ENCODE measurements at places on chromosomes 12 and 14.

DNA sequence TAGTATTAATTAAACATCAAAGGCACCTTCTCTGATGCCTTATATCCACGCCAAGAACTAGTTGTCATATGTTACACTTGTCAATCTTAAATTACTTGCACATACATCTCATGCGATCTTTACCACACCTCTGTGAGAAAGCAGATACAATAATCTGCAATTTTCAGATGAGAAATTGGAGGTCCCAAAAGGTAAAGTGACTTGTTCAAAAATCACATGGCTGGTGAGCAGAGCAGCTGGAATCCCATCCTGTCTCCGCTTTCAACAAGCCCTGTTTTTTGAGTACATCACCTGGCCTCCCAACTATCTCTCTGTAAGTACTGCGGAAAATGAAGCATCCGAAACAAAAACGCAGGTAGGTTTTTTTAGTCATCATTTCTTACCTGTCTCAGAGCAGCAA is 203.4 kb upstream of the FOXN3 start:
- DNase-seq = no peak

DNA sequence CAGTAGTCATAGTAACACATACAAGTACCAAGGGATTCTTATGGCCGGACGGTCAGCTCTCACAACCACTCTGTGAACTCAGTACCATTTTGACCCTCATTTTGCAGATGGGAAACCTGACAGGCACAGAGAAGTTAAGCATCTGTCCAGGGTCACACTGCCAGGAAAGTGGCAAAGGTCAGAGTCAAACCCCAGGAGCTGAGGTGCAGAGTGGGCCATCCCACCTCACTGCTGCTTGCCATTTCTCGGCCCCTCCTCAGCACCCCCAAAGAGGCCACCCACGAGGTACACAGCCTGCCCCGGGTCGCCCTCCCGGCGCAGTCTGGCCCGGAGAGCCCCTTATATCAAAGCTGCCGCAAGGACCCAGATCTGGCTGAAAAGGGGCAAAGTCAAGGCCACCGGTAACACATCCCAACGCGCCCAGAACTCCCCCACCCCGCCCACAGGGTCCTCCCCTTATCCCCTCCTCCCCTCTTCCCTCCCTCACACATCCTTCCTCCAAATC is 1.7 kb downstream of the NCOR2 start:
- no peak for DNase-seq

GRCh38 chr12:67741270-67741669 is 92.7 kb downstream of the DYRK2 start:
- no peak for DNase-seq

DNA sequence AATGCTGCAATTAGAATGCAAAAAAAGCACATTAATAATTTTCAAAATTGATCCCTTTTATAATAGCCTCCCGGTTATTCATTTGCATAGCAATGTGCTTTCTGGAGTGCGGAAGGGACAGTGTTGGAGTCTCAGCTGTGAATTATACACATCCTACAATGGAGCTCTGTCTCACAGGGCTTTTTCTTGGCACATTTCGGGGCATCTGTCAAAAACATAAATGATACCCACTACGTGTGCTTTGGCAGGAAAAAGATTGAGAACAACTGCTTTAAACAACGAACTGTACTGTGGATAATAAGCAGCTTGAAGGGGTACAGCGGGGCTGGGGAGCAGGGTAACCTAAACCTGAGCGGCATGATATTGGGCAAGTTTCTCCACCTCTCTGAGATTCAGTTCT is 123.1 kb downstream of the PAH start:
- DNase-seq = no peak

GRCh38 chr14:34883954-34884353 is 8.8 kb upstream of the BAZ1A start:
- no peak for DNase-seq

GRCh38 chr14:72906879-72907278 is 13.0 kb upstream of the DPF3 start:
- no peak for DNase-seq

DNA sequence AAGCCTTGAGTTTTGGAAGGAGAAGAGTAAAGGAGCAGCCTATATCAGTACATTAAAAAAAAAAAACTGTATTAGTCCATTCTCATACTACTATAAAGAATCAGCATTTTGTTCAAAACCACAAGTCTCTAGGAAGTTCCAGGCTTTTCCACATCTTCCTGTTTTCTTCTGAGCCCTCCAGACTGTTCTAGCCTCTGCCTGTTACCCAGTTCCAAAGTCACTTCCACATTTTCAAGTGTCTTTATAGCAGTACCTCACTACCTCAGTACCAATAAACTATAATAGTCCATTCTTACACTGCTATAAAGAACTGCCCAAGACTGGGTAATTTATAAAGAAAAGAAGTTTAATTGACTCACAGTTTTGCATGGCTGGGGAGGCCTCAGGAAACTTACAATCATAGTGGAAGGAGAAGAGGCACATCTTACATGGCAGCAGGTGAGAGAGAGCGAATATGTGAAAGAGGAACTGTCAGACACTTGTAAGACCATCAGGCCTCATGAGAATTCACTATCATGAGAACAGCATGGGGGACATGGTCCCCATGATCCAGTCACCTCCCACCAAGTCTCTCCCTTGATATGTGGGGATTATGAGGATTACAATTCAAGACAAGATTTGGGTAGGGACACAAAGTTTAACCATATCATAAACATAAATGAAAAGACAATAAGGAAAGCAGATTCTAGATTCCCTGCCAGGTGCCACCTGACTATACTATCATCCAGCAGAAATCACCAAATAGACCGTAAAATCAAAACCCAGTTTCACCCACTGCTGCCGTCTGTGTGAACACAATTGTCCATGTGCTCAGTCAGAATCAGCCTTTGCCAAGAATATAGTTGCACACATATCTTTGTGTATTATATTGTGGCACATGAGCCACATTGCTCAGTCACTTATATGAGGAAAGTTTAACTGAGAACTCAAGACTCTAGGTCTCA is 27.8 kb downstream of the TOGARAM1 start:
- DNase-seq = no peak

- no peak for DNase-seq
Observed at GRCh38 chr12:82757656-82758055, 71.0 kb downstream of the TMTC2 start.

- DNase-seq = no peak
Observed at GRCh38 chr12:108491256-108491655, 23.8 kb upstream of the FICD start.

GRCh38 chr12:130300737-130301535 is 36.8 kb upstream of the PIWIL1 start:
- DNase-seq = no peak

GRCh38 chr12:39505023-39505422 is 62.1 kb upstream of the KIF21A start:
- no peak for DNase-seq

- DNase-seq = no peak
Observed at GRCh38 chr12:20436316-20436715, 68.0 kb downstream of the PDE3A start.

DNA sequence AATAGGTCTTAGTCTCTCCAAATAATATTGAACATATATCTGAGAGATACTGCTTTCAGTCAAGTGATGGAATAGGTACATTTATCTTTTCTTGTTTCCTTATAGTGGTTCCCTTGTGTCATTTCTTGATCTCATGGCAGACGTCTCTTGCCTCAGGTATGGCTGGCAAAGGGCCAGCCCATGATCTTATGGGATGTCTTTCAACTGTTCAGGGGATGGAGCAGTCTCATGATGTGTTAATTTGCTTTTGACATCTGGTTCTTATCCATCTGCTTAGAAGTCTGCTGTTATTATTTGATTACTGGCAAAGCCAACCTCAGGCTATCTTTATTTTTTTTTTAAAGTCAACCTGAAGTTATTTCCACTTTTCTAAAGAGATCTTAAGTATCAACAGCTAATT is 262.9 kb downstream of the TMEM117 start:
- no peak for DNase-seq

- DNase-seq = no peak
Observed at GRCh38 chr14:77375973-77376770, 722 bp downstream of the TMED8 start.

DNA sequence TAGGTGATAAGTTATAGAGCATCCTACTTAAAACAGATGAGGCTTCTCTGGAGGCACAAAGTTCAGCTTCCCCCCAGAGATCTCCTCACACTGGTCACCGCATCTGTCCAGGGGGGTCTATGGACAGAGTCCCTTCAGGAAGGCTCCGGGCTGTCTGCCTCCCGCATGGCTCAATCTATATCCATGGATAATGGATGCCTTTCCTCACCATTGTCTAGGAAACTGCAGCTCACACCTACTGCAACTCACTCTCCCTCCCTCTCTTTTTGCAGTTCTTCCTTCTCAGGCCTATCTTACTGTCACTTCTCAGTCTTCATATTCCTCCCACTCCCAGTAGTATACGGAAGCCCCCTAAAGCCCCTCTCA is 100.6 kb upstream of the BCL2L14 start:
- DNase-seq = no peak

DNA sequence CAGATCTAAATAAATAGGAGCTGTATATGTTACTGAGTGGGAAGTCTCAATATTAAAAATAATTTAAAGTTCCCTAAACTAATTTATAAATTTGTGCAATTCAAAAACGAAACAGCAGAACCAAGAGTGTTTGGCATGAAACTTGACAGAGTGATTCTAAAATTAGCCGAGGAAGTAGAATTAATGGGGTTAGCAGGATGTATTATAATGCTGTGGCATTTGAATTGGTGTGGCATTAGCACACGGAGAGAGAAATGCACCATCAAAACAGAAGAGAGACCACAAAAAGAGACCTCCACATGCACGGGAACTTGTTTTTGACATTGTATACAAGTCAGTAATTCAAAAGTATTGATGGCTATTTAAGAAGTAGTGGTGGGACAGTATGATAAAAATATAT is 366.0 kb upstream of the RGS6 start:
- DNase-seq = peak; percentile 65

- no peak for DNase-seq
Observed at GRCh38 chr12:51821440-51822260, 26.9 kb downstream of the FIGNL2 start.

GRCh38 chr12:93896427-93896826 is 219.3 kb downstream of the CRADD start:
- no peak for DNase-seq

- no peak for DNase-seq
Observed at GRCh38 chr14:106442857-106443256, 916.5 kb downstream of the TMEM121 start.

DNA sequence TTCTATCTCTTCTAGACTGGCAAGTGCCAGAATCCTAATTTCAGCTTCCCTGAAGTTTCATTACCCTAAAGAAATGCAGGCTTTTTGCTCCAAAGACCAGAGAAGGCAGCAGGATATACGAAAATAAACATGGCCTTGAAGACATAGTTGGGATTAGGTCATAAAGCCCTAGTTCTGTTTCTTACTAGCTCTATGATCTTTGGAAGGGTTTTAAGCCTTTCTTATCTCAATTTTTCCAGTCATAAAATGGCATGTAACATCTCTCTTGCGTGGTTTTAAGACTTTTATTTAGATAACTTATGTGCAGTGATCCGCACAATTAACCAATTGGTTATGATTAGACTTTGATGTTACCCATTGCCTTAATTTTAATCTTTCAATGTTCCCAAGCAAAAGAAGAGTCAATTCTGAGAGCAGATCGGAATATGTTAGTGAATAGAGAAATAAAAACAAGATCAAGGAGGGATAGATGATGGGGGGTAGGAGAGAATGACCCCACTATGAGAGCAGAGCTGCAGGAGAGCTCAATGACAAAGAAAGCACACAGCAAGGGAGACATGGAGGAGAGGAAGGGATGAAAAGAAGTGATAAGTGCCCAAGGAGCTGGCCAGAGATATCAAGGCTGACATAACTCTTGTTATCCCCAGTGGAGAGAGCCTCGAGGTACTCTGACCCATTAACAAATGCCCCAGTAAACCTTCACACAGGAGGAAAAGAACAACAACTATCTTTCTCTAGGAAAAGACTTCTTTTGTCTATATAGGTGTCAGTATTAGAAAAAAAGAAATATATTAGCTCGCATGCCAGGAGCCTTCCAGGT is 53.0 kb upstream of the ANP32D start:
- DNase-seq = no peak

GRCh38 chr12:121812921-121813896 is 9.4 kb downstream of the SETD1B start:
- no peak for DNase-seq

DNA sequence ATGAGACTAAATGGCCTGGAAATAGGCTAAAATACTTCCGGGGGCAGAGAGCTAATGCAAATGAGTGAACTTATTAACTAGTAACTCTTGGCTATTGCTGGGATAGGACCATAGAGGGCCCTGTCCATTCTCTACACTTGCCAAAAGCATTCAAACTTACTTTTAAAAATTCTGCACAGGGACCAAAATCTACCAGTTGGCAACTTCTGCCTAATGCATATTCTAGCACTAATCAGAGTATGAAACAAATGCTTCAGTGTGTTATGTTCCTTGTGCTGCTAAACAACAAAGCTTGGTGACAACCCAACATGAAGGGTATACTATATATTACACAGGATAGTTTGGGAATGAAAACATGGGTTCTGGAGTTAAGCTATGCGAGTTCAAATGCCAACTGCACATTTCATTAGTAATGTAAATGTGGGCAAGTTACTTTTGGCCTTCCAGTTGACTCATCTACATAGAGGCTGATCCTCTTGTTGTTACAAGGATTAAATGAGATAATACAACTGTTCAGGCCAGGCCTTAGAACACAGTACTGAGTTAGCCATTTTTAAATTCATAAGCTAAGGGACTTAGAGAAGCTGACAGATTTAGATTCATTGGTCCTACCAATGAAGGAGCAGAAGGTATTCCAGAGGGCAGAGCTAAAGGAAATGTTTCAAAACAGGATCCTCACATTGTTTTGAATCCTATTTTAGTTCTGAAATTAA is 32.4 kb downstream of the HIGD1C start:
- DNase-seq = no peak

- DNase-seq = peak; percentile 77
Observed at GRCh38 chr14:75176142-75176820, at the start of gene TMED10. TMED10 (minus strand) TSS chr14:75176612; CDS start chr14:75176579, 33 bp downstream.

- DNase-seq = no peak
Observed at GRCh38 chr12:5192726-5193125, 149.0 kb downstream of the KCNA5 start.

DNA sequence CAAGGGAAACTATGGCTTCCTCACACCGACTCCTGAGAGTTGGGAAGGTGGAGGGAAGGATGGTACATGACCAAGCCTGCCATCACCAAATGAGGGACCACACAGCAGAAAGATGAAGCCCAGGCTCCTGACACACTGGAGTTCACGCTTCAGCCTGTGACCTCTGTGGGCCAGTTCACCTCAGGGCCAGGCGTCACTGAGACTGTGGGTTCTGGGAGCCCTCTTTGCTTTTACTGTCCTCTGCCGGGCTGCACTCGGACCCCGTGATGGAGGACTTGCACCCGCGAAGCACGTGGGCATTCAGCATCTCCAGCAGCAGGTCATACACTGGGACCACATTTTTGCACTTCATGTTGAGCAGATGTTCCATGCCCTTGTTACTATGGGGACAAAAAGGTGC is 61.2 kb downstream of the ESR2 start:
- DNase-seq = no peak

GRCh38 chr14:65790172-65790815 is 377.8 kb downstream of the FUT8 start:
- DNase-seq = no peak
